Stimulated activated CD4-positive, alpha-beta T cell treated with anti-CD3 and anti-CD28 coated beads, Interleukin-15, amount 100 ng/mL, for 1 hour (primary cell): ENCODE measurements at places on chromosomes 5 and 9.

DNA sequence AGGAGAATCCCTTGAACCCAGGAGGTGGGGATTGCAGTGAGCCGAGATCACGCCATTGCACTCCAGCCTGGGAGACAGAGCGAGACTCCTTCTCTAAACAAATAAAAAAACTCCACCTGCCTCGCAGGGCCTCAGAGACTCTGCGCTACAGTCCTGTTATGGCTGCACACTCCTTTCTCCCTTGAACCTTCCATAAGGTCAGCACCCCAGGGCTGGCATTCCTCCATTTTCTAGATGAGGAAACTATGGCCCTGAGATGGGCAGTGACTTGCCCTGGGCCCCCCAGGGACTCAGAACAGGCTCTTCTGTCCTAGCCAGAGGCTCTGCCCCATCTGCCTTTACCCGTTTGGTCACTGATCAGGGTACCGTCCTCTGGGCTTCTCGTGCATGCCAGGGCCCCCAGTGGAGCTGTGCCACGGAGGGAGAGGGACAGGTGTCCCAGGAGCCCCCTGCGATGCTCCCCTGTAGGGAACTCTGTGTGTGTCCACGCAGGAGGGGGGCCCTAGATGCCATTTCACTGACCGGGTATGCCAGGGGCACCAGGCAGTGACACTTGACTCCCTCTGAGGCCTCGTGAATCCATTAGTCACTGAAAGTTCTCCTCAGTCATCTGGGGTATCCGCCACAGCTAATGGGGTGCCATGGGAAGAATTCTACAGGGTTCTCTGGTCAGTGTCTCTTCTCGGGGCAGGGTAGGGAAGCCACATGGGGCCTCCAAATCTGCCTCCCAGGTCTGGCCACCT, 16.2 kb downstream of the RALGDS start:
- no peak for DNase-seq

DNA sequence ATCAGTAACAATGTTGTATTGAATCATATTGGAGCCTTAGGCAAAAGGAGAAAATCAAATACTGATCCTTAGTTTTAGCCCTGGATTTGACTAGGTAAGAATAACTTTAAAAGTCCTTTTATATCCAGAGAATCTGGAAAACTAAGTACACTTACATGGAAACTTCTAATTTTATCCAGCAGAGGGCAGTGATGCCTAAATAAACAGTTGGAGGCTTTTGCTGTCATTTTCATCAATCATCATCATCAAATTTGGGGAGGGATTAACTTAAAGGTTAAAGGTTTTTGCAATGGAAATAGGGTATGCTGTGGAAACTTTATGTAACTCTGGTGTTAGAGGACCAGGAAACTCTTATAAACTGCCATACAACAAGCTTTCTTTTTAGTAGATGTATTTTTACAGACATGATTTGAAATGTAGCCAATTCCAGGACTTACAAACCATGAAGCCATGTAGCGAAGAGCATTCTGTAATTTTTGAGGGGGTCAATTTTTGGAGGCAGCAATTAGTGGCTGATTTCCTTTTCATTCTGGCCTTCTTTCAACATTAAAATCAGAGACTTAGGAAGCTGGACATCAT, 112.7 kb downstream of the OSTF1 start:
- no peak for DNase-seq

GRCh38 chr9:109349421-109349846, 28.6 kb upstream of the EPB41L4B start:
- DNase-seq: no peak

- DNase-seq: no peak
Measured at GRCh38 chr5:63743096-63743798, 219.0 kb downstream of the HTR1A start.

DNA sequence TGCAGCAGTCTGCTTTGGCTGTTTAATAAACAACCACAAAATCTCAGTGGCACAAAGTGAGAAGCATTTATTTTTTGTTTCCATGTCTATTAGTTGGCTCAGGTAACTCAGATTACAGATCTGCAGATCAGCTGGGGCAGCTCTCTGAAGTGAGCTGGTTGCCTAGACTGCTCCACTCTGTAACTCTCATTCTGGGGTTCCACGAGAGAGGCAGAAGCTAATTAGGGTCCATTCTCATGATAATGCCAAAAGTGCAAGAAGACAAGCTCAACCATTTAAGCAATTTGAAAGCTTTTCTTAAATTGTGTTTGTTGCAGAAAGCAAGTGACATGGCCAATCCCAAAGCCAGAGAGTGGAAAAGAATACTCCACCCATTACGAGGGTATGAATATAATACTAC, 13.2 kb downstream of the MEIKIN start:
- no peak for DNase-seq

DNA sequence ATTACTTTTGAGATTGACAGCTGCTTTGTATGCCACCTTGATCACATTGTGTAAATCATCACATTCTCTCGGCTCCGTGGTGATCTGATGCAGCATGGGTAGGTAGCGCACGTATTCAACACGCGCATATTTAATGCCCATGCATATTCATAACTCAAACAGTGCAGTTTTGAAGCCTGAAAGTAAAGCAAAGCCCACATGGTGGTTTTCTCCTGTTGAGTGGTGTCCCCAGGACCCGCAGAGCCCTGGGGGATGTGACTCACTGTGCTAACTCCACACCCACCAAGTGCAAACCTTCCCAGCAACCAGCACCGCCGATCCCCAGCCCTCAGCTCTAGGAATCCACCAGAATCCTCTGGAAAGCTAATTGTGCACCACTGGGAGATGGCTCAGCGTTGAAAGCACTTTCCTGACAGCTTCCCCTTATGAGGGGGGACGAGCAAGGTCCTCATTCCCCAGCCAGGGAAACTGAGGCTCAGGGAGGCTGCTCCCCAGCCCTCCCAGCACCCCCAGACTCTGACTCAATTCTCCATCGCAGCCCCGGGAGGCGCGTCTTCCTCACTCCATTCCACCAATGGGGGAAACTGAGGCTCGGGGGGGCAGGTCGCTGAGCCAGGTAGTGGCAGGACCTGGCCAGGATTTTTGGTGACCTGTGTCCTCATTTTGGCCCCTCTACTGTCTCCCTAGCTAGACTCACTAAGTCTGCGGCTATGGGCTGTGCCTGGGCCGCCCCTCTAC, 46.4 kb downstream of the SARDH start:
- DNase-seq: no peak

- no peak for DNase-seq
Measured at GRCh38 chr5:115857057-115857479, 15.3 kb downstream of the AP3S1 start.

DNA sequence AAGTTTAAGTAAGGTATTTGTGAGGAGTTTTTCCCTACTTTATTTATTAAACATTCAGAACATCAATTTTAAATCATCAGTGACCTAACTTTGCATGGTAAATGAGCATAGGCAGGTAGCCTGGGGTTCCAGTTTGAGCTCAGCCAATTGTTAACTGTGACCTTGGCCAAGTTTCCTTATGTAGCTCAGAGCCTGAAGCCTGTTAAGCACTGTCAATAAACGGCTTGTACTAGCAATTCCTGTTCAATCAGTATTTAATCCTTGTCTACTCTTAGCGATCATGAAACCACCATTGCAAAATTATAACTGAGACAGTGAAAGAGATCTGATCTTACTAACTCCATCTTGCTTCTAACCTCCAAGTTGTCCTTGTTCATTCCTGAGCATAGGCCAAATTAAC, 4.7 kb upstream of the SOWAHA start:
- no peak for DNase-seq

DNA sequence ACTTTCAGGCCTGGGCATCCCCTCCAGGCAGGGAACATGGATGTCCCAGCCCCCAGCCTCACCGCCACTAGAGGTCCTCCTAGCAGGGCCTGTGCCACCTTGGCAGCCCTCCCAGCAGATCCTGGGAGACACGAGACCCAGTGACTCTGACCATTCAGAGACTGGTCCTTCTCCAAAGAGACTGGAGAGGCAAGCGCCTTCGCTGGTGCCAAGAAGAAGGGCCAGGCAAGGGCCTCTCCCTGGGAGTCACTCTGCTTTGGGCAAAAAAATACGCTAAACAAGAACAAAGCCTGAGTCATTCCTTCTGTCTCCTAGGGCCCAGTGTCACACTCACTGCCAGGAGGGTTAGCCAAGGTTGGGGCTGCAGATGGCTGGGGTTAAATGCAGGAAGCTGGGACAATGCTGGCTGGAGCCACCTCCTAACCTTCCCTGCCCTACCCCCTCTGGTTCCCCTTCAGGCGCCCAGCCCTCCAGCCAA, 35.3 kb upstream of the SMIM23 start:
- no peak for DNase-seq

GRCh38 chr9:109792951-109793546, 13.1 kb downstream of the PALM2AKAP2 start:
- no peak for DNase-seq

- DNase-seq: no peak
Measured at GRCh38 chr5:158485604-158486081, 614.1 kb downstream of the EBF1 start.

DNA sequence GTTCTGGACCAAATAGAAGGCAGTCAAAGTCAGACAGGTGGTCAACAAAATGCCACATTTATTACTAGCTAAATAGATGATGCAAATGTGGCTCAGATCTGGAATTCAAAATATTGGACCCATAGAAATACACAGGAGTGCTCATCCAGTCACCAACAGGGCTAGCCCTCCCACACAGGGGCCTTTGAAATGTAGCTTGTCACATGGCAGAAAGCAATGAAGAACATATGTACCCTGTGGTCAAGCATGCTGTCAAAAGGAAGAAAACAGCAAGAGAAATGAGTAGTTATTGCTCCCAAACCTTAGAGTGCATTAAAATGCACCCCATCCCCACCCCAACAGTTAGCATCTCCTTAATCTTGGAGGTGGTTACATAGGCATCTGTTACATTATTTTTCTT, 20.9 kb upstream of the CCDC112 start:
- no peak for DNase-seq

- no peak for DNase-seq
Measured at GRCh38 chr5:8769631-8770030, 776.2 kb downstream of the SEMA5A start.

- no peak for DNase-seq
Measured at GRCh38 chr5:154764967-154765366, 9.8 kb downstream of the LARP1 start.

GRCh38 chr5:40687321-40687720, 7.6 kb downstream of the PTGER4 start:
- no peak for DNase-seq

- no peak for DNase-seq
Measured at GRCh38 chr9:36144309-36145232, 8.0 kb downstream of the GLIPR2 start.
